Central memory CD8-positive, alpha-beta T cell (primary cell): ENCODE measurements at places on chromosomes 1 and 21.

- no peak for DNase-seq
Measured at GRCh38 chr1:228337031-228337564, 69.5 kb downstream of the TRIM11 start.

GRCh38 chr1:57532299-57532698 lies 108.4 kb upstream of the DAB1 start:
- no peak for DNase-seq

DNA sequence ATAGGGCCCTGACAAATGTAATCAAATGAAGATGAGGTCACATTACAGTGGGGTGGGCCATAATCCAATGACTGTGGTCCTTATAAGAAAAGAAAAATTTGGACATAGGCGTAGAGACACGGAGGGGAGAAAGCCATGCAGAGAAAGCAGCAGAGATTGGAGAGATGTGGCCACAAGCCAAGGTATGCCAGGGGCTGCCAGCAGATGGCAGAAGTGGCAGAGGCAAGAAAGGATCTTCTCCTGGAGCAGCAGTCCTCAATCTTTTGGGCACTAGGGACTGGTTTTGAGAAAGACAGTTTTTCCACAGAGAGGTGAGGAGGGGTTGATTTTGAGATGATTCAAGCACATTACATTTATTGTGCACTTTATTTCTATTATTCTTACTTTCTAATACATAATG lies 355.1 kb downstream of the NPHP4 start:
- no peak for DNase-seq

GRCh38 chr1:77991638-77992037 lies 12.8 kb upstream of the FUBP1 start:
- DNase-seq, result no peak

DNA sequence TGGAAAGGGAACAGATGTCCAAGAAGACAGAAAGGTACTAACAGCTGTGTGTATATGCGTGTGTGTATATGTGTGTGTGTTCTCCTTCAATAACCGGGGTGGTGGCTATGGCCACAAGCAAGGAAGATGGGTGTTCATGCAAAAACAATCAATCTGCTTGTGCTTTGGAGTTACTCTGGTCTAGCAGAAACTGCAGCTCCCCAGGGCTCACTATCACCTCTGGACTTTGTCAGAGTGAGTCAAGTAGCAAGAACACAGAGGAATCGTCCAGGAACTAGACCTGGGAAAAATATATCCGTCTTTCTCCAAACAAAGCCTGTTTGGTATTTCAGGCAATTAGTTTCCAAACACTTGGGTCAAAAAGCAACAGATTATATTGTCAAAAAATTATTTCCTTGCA lies 68.6 kb downstream of the GNG12 start:
- DNase-seq, result no peak

- DNase-seq, result no peak
Measured at GRCh38 chr1:107147843-107148242, 7.0 kb downstream of the NTNG1 start.

DNA sequence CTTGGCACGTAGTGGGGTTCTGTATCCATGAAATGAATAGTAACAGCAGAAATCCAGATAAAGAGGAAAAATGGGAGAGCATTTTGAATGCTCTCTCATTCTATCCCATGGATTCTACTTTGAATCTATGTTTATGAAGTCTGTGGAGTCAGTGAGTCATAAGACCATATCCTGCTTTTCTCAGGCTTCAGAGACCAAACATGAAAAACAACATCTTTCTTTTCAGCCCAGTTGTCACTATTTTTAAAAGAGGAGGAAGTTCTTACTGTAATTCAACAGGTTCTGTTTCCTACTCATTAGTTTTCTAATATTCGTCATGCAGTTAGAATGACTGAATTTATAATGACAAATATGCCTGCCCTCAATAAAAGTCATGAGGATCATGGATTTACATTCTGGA lies 39.4 kb upstream of the CD55 start:
- no peak for DNase-seq

DNA sequence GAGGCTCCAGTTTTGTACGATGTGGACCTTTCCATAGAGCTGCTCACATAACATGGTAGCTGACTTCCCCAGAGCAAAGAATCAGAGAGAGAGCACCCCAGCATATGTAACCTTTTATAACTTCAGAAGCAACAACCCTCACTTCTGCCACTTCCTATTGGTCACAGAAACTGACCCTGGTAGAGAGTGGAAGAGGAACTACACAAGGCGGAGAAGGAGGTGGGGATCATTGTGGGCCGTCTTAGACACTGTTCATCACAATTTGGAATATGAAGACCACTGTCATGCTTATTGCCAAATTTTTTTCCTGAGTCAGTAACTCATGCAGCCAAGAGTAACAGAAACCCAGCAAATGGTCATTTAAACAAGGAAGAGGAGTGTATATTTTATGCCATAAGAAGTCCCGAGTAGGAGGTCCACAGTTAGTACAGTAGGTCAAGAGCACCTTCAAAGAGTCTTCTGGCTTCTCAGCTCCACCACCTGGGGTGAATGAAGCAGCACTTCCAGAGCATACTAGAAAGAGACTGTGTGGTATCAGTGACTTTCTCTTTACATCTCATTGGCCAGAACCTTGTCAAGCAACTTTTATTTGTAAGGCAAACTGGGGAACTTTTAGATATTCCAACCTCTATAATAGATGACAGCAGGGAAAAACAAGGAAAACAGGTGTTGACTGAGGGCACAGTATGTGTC lies 71.8 kb downstream of the ODF2L start:
- no peak for DNase-seq

DNA sequence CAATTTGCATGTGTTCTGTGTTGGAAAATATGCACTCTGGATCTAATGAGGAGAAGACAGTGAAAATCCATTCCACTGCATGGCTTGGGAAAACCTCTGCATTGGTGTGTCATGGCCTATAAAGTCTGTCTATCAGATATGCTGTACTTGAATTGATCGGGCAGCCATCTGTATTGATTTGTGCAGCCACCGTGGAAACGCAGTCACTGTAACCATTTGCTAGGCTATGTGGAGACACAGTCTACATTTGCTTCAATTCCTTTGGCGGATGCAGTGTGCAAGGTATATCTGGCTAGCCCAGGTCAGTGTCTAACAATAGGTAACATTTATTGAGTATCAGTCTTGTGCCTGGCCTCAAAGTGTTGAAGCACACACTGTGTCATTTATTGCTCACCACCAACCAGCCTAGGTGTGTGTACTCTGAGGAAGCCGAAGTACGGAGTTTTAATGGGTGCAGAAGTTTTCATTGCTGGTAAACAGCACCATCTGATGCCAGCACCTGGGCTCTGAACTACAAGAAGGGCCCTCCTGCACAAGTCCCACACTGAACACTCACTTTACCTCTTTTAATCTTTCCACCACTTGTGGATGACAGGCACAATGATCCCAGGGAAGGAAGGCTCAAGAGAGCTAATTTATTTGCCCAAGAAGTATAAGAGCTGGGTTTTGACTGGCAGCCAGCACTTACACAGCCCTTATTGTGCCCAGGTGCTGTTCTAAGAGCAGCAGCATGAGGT lies 83.4 kb downstream of the DAB1 start:
- DNase-seq, result no peak

DNA sequence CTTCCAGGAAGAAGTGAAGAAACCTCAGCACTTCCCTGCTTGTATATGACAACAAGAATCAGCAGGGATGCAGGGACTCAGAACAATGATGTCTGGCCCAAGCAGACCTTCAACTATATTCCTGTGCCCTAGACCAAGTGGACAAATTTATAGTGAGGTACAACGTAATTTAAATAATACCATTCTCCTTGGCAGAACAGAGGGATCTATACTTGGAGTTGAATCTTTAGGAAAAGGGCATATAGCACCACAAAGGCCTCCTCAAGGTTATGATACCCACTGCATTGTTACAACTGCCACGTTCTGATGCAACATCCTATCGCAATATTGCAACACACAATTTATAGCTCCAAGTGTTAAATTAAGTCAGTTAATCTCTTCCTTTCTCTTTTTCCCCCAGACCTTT lies 29.1 kb upstream of the GFI1 start:
- no peak for DNase-seq

GRCh38 chr1:245363461-245364200 lies 208.8 kb downstream of the KIF26B start:
- DNase-seq, result no peak

- no peak for DNase-seq
Measured at GRCh38 chr1:10626131-10626731, 151.5 kb downstream of the PEX14 start.

GRCh38 chr1:7557301-7557891 lies 213.7 kb upstream of the VAMP3 start:
- no peak for DNase-seq

- DNase-seq, result peak; percentile 43
Measured at GRCh38 chr1:3530926-3531818, 76.7 kb downstream of the ARHGEF16 start.

DNA sequence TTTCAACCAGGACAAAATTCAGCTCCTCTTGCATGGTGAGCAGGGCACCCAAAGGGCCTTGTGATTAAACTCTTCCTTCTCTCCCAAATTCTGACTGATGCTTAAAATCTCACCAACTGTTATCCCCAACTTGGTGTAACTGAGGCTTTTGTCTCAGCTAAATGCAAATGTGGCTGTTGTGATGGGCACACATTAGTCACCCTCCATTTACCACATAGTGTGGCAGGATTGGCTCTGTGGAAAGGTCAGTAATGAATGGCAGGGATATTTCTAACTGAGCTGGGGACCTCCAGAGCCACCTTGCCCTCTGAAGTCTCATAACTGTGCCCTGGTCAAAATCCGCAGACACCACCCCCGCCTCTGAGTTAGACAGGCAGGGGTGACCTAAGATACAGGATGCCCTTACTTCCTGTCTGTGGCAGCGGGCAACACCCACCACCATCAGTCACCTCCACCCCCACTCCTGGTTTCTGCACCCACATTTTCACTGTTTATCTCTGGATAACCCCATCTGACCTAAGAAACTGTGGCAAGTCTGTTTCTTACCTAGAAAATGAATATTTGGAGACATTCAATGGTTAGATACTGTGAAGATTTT lies 25.4 kb upstream of the RGS16 start:
- peak; percentile 27 for DNase-seq

DNA sequence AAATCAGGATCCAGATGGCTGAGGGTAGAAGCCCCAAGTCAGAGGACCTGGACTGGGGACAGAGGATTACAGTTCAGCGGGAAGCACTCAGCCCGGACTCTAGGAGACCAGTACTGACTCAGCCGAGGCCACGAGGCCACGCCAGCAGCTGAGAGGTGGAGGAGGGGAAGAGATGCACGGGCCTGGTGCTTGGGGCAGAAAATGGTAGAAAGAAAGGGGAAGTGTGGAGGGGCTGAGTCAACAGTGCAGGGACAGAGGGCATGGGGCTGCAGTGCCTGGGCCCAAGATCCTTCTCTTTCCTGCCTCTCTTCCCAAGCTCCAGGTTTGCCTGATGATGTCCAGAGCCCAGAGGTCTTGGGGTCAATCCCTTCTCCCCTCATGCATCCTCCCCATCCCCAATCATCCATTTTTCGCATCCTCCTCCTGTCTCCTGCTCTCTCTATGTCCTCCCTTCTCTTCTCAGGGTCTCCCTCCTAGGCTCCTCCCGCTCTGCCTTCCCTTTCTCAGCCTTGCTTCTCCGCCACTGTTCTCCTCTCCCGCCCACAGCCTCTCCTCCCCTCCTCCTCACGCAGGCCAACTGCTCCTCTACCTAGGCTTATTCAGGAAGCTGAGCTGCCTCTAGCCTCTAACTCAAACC lies 7.7 kb downstream of the ARHGEF2 start:
- no peak for DNase-seq

DNA sequence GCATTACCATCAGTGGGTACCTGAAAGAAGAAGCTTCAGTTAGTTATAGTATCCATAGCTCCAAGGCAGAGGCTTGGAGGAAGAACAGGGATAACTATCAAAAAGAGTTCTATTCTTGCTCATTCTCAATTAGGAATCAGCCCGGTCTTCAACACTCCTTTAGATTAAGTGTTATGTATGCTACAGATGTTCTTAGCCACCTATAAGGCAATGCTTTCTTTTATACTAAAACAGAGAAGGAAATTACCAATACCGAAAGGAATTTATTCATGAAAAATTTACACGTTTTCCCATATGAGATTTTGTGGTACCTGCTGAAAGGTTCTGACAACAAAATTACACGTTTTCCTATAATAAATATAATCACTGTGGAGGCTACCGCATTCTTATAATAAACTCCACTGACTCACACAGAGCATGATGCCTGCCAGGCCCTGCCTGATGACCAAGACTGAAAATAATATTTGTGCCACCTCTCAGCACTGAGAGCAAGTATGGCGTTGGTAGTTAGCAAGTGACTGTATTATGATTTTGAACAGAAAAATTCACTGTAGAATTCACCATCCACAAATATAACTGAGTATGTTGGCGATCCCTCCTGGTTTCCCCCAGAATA lies 58.3 kb downstream of the APP start:
- DNase-seq, result no peak

DNA sequence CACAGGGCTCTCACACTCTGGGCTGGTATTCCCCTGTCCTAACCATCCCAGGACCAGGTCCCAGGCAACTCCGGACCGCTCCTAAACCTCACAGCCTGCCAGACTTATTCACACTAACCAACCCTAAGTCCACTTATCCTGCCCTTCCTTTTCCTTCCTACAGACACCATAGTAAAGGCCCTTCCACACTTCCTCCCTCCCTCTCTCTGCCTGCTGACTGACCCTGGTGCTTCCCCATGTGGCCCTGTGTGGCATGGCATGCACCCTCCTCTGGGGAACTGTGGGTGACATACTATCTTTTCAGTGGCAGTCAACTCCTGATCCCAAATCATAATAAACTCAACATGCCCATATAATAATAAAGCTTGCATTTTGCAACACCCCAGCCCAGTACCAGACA lies 155.1 kb upstream of the DNAH14 start:
- DNase-seq, result no peak
